Posterior vena cava (tissue), 2 donors: ENCODE measurements at places on chromosomes 3 and 15. TPM values are rescaled to one million over a fixed set of nuclear protein-coding genes. Genes with fewer than 3 reads are reported as not detected.

DNA sequence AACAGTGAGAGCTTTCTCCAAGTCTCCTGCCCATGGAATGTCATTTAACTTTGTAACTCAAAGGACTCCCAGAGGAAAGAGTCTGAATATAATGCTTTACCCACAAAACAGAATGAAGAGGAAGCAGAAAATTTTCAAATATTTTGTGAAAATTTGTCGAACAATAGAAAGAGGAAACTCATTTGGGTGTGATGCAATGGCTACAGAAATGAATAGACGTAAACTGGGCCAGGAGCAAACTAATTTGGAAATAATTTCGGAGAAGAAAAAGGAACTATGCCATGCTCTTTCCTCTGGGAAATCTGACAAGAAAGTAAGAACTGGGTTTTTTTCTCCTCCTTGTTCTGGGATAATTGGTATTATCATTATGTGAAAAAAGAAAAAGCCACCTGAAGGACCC, 11.2 kb upstream of the SUMF1 start:
- no peak for DNase-seq

- no peak for DNase-seq
These were observed 9.5 kb downstream of the SEC22C start for GRCh38 chr3:42572278-42572677.

GRCh38 chr15:70242951-70243685, 145.4 kb upstream of the TLE3 start:
- DNase-seq = peak; percentile 43

DNA sequence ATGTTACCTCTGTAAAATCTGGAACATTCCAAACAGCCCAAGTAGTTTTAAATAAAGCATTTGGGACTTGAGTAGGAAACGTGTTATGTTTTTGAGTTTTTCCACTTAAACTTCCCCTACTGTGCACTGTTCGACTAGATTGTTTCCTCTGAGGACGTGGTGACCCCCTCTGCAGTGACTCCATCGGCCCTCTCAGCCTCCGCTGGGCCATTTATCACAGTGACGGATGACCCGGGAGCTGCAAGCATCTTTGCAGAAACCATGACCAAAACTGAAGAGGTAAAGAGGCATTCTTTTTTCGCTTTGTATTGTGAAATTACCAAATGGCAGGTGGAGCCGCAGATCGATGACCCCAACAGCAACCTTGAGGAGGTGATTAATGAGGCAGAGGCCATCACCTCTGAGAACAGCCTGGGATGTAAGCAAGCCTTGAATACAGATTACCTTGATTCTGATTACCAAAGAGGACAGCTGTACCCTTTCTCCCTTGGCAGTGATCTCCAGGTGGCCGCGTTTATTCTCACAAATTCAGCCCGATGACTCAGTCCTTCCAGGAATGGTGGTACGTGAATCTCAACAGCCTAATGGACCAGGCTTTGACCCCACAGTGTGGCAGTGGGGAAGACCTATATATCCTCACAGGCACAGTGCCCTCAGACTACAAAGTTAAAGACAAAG, 79.1 kb upstream of the FAN1 start:
- no peak for DNase-seq

GRCh38 chr15:26773917-26774316, 1.1 kb upstream of the GABRB3 start:
- no peak for DNase-seq

- DNase-seq = no peak
These were observed 234.2 kb upstream of the MCTP2 start for GRCh38 chr15:93997071-93997658.

The GOLGA8K gene
- 1.2 TPM for total RNA-seq

The RASGRP1 gene
- total RNA-seq = 0.60 TPM

GRCh38 chr15:64686130-64686735, 89.2 kb downstream of the RBPMS2 start:
- DNase-seq = no peak

GRCh38 chr15:81567924-81568323, 193.9 kb upstream of the TMC3 start:
- DNase-seq = no peak

The IQCF5 gene
- not detected for total RNA-seq

The PLSCR2 gene
- total RNA-seq = 0.43 TPM

The TMC3 gene
- total RNA-seq = not detected

DNA sequence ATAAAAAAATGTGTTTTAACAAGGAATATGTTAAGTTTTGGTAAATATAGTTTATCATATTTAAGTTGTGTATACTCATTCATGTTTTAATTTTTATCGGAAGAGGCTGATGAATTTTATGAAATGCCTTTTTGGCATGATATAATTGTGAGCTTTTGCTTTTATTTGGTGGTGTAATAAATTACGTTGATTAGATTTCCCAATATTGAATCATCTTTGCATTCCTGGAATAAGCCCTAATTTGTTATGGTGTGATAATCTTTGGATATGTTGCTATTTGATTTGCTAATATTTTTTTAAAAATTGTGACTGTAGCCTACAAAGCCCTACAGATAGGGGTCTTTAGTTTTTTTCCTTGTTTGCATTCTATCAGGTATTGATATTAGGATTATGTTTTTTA, 107.4 kb downstream of the IGF1R start:
- no peak for DNase-seq

DNA sequence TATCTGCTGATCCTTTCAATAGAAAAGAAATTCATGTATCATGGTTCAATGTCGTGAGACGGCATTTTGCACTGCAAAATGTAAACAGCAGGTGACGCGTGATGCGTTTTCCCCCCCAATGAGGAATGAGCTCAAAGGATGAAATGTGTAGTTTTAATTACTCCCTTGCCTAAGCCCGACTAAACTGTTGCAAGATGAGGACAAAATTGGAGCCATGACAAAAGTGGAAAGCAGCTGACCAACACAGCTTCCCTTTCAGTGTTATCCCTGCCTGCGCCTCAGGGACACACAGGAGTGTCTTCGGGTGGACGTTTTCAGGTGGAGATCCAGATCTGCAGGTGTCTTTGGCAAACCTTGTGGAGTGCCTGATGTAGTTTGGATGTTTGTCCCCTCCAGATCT, 92.0 kb downstream of the GABRG3 start:
- DNase-seq = no peak

DNA sequence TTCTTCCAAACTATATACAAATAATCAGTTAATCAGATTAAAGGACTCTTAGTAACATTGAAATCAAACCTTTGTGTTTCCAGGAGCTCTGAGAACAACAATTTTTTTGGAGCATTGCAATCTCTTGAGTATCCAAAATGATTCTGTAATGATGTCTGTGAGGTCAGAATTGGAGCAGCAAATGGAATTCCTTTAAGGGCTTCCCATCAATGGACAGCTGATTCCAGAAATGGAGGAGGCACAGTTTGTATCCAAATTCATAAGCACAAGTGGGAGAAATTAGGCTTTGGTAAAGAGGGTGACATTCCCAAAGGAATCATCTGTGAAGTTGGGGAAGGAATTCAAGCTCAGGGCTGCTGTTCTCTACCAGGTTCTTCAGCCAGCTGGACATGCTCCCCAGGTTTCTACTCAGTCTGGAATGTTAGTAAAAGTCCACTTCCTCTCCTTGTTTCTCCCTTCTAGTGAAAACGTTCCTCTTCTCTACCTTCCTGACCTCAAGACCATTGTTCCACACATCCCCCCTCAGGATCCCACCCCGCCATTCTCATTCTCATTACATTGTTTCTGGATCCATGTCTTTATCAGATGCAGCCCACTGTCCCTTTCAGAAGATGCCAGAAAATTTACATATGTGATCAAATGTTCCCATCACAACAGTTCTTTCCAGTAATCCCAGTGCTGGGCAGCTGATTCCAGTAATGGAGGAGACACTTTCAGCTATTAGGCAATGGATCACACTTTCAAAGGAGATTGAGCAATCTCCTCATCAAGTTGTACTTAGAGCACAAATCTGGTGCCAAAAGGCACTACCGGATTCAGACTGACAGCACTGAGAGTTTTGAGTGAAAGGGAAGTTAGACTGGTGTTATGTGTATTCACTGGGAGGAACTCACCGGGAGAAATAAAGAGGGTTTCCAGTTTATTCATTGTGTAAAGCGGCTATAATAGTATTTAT, 391.3 kb upstream of the TPRG1 start:
- no peak for DNase-seq

The BTBD1 gene
- total RNA-seq = 42.4 TPM

DNA sequence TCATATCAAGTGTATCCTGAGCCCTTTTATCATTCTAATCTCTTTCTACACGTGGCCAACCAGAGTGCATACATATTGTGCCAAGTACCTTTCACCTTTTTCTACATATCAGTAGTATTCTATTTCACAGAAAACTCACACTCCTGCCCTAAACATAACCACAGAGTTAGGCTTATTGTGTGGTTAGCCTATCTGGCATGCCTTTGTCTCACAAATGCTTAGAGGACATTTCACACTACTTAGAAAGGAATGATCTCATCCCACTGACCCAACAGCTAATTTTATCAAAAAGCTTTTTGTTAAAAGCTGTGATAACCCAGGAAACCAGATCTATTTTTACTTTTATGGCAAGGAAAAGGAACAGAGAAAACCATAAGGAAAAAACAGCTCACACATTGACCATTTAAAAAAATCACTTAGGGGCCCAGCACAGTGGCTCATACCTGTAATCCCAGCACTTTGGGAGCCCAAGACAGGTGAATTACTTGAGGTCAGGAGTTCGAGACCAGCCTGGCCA, 17.8 kb upstream of the MAP4 start:
- DNase-seq = no peak

- no peak for DNase-seq
These were observed 18.7 kb downstream of the ZNF80 start for GRCh38 chr3:114218578-114219185.

The GOLGA6L4 gene
- 5.0 TPM for total RNA-seq

The PLXNA1 gene
- 38.5 TPM for total RNA-seq

- DNase-seq = no peak
These were observed 7.1 kb downstream of the SCAMP2 start for GRCh38 chr15:74866090-74866489.

The GLCE gene
- 11.1 TPM for total RNA-seq

DNA sequence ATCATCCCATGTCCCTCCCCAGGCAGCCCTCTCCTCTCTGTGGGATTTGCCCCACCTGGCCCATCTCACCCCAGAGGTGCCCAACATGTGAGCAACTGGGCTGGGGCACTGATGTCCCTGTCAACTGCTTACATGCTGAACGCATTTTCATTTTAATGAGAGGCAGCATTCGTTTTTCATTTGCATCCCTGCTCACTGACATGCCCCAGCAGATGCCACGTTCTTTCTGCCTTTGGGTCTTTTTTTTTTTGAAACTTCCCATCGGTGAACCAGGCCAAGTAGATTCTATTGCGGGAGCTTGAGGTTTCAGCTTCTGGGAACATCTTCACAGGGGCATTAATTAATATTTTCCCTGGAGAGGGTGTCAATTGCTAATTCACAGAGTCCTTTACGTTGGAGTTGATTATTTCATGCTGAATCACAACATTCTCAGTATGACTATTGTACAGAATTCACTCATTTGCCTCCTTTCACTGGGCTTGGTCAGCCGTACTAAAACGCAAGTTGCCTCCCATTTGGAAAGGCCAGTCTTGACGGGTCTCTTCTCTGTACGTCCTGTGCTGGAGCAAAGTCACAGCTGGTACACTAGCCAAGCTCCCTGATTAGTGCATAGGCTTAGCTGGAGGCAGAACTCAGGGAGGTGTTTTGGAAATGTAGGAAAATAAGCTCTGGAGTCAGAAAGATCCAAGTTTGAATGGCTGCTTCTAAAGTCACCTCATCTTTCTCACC, 69.8 kb downstream of the CHRNA7 start:
- no peak for DNase-seq

DNA sequence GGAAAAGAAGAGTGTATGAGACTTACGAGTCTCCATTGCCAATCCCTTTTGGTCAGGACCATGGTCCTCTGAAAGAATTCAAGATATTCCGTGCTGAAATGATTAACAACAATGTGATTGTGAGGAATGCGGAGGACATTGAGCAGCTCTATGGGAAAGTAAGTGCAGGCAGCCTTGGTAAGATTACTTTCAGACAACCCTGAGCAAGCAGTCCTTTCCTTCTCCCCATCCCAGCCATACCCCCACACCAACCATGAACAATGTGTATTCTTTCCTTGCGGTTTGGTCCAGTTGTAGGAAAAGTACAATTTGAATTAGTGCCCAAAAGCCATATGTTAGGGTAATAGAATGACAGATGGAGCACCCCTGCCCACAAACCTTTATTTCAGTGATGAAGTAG, 5.6 kb downstream of the TSEN2 start:
- no peak for DNase-seq

- DNase-seq = no peak
These were observed 13.1 kb upstream of the PRKCD start for GRCh38 chr3:53147903-53148400.

- no peak for DNase-seq
These were observed 40.2 kb upstream of the GOLGA8J start for GRCh38 chr15:30042556-30042955.

GRCh38 chr15:41820791-41821423, 7.0 kb upstream of the JMJD7 start:
- no peak for DNase-seq

GRCh38 chr15:37638116-37638515, 296.3 kb upstream of the TMCO5A start:
- no peak for DNase-seq

DNA sequence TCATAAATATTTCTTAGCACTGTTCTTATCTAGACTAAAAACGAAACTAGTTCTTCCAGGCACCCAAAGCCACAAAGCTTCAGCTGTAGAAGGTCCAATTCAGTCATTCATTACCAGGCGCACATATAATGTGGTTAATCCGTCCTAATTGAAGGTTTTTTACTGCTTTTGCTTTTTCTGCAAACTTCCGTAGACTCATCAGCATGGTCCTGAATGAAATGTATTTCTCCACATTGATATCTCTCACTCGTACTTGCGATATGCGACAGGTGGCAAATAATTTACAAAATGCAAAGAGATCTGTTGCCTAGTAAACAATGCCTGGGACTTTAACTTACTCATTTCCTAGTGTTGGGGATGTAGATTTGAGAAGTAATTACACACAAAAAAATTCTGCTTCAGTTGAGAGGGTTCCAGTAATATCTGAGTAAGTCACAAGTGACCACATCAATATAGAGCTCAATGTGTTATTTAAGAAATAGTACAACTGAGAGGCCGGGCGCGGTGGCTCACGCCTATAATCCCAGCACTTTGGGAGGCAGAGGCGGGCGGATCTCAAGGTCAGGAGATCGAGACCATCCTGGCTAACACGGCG, 75.0 kb upstream of the MBNL1 start:
- peak; percentile 74 for DNase-seq

GRCh38 chr3:158091531-158091930, 14.7 kb downstream of the SHOX2 start:
- DNase-seq = no peak

GRCh38 chr3:115623044-115623868, at the start of gene GAP43:
Gene GAP43 (plus strand): TSS chr3:115623510. CDS start chr3:115623690, 180 bp downstream.
- peak; percentile 81 for DNase-seq

DNA sequence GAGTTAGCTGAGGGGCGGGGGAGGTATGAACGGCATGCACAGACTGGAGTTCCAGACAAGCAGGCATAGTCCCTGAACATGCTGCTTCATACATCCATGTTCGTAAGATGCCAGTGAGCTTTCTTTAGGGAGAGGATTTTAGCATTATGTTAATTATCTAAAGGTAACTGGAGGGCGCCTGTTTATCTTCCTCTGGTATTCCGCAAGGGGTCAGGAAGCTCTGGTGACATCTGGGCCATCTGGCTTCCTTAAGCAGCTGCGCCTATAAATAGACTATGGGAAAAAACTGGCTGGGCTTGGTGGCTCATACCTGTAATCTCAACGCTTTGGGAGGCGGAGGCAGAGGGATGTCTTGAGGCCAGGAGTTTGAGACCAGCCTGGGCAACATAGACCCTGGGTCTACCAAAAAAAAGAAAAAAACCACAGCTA, 1.5 kb upstream of the FBXO22 start:
- no peak for DNase-seq
